ENCODE measurements at places on chromosomes 2 and 18.

GRCh38 chr18:76710646-76711520 is 111.5 kb upstream of the ZNF236 start:
- no peak for DNase-seq

- no peak for DNase-seq
These were observed 96.2 kb upstream of the ARHGAP28 start for GRCh38 chr18:6633310-6633709.

GRCh38 chr2:228701506-228701905 is 520.0 kb upstream of the SPHKAP start:
- no peak for DNase-seq

DNA sequence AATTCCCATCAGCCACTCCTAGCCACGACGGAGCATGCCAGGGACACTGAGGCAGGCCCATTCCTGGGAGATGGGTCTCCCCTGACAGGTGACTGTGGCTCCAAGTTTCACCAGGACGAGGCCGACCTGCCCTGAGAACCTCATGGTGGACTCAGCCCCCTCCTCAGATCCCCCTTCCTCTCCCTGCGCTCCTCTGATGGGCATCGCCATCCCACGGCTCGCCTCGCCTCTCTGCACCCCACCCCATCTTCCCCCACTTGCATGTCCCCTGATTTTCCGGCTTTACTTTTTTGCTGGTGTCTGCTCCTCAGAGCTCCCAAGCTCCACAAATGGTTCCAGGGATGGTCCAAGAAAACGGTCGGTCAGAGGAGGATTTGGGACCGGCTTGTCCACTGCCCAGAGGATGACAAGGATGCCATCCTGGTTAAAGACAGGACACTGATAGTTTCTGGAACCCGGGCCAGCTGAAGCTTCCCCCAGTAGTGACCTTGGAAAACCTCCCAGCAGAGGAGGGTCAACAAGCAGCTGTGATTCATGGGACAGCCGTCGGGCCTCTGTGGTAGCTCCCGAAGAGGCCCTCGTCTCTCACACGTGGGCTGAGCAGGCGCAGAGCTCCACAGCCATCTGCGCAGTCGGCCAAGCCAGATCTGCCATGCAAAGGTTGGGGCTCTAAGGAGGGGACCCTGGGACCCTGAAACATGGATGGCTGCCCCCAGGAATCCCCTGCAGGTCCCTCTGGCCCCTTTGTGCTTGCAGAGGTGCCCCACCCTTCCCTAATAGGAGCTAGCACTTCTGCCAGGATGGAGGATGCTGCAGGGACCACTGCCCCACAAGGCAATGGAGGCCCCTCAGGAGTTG is 87.8 kb upstream of the SLC66A3 start:
- no peak for DNase-seq

DNA sequence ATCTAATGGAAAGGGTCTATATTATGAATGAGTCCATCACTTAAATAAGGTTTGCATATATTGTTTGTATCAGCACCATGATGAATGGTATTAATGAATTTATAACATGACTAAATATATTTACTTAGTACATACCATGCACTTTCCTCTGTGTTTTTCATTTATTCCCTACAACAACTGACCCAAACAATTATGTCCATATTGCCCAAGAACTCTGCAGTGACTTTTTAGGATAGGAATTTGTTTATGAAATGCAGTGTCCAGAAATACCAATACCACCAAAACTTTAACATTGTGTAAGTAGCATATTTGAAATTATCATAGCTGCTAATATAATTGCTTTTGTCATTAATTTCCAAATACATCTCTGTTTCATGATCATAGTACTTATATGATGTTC is 119.7 kb downstream of the WDR7 start:
- no peak for DNase-seq

GRCh38 chr2:100820273-100820522 is 259 bp downstream of the NPAS2 start:
- no peak for DNase-seq

DNA sequence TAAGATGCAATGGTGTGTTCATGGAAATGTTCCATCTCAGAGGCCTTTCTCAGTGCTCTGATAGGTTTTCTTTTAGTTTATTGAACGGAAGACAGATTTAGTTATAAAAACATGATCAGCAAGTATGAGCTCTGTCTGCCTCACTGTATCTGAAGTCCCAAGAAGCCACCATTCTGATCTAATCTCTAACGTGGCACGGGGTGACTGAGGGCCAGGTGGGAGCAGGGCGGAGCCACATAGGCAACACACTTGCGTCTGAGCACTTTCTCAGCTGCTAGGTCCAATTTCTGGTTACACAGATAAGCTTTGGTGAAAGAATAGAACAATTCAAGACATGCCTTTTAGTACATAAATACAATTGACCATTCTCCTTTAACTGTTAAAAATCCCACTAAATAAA is 60.4 kb downstream of the SNTG2 start:
- DNase-seq: no peak

- no peak for DNase-seq
These were observed 288.2 kb downstream of the IKZF2 start for GRCh38 chr2:212863185-212863588.

DNA sequence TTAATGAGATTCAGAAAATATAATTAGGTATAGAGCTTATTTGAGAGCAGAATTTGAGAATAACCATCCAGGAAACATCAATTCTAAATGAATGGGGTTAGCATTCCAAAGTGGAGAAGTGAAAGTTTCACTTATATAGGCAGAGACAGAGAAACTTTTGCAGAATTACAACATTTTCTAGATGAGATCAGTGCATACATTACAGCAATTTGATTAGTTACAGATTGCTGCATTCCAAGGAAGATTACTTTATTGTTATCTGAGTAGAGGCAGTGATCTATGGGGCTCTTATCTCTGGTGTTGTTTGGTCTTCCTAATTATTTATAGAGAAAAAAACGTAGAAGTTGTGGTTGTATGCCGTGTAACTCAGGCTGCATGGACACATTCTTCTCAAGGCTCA is 373.8 kb upstream of the SYT4 start:
- DNase-seq: no peak

DNA sequence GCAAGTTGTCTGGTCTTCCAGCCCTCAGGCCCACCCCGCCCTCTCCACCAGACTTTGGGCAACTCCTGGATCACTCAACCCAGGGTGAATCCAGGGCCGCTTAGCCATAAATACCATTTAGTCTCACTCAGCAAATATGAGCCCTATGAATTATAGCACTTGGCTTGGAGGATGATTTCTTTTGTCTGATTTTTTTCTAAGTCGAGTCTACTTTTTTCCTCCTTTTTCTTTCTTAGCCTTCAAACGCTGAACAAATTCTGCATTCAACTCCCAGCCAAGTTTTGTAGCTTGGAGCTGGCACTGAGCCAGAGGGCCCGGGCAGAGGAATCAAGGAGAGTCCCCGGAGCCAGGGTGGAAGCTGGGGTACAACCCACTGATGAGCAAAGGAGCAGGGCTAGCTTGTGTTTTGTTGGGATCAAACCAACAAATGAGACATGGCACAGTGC is 48.7 kb downstream of the SERTAD2 start:
- no peak for DNase-seq

DNA sequence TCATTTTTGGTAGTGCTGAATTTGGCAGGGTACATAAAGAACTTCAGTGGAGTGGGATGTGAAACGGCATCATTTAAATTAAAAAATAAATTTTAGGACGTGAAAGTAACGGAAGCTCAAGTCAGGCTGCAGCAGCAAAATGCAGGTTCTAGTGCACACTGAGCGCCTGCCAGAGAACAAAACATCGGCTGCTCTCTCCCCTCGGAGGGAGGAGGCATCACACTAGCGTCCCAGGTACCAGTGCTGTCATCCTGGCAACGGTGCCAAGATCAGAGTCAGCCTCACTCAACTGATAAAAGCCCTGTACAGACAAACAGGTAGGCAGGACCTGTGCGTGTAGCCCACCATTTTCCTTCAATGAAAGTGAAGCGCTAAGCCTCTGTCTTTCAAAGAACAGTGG is 261.5 kb downstream of the PTGR3 start:
- DNase-seq: no peak

GRCh38 chr2:196987298-196987648 is 60.8 kb upstream of the PGAP1 start:
- no peak for DNase-seq

DNA sequence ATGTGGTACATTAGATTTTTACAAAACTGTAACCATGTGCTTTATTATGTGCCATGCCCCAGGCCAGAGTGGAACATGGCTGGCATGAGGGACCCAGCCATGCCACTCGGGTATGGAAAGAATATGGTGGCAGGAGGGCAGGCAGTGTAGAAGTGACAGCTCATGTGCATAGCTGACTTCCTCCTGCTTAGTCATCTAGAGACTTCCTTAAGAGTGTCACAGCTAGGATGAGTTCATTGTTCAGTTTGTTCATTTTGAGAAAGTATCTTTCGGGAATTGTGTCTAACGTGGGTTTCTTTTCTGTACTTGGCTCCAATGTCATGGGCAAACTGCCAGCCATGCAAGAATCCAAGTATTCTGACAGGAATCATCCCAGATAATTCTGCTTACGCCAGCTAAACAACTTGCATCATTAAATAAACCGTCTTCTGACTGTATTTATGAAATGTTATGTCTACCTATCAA is 94.3 kb upstream of the ITGB6 start:
- DNase-seq: no peak

DNA sequence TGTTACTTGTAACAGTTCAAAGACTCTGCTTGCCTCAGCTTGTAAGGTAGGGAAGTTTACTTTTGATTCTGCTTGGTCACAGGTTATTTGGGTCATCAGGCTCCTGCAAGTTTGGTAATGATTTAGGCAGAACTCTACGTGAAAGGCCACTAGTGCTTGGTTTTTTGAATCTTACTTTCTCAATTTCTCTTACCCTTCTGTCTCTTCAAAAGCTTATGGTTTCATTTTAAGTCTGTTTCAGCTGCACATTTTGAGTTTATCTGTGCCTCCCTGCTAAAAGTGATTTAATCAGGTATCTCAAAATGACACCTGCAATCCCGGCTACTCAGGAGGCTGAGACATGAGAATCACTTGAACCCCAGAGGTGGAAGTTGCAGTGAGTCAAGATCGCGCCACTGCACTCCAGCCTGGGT is 26.3 kb upstream of the MOCOS start:
- no peak for DNase-seq

GRCh38 chr18:67805261-67805660 is 288.7 kb upstream of the DSEL start:
- no peak for DNase-seq

DNA sequence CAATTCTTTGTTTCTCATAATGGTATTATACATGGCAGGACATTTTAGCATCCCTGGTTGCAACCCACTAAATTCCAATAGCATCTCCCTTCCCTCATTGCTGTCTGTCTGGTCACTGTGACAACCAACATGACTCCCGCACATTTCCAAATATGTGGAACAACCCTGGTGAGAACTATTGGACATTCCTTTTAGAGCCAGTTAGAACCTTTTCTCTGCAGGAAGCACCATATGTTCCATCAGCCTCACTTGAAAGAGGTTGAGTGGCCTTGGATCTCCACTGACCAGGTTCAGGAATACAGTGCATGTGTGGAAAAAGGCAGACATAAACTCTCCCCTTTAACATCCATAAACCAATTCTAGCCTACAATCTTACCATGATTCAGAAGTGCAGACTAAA is 25.9 kb upstream of the GLS start:
- DNase-seq: no peak

GRCh38 chr2:193695367-193695766 is 1500.6 kb upstream of the TMEFF2 start:
- no peak for DNase-seq

DNA sequence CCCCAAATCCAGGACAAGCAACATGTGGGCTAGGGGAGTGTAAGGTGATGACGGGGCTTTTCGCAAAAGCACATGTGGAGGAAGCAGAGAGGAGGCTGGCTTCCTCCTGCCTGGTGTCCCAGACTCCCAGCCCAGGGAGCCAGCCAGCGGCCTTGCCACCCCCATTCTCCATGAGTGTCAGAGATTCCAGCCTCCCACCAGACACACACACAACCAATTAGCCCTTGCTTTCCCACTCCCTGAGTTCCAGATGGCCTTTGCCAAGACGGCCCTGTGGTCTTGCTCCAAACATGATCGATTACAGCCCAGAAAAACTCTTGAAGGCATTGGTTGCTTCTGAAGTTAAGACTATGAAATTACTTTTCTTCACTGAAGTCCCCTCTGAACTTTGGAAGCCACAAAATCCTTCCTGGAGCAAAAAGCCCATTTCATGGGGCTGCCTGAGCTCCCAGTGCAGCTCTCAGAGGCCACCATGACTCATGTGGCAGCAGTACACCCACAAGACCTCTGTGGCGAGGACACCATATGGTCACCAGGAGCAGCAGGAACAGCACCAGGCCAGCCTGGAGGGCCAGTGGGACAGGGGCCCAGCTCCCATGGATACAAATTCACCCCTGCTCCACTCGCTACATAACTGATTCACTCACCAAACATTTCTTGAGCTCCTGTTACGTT is 69.1 kb upstream of the PID1 start:
- DNase-seq: no peak

DNA sequence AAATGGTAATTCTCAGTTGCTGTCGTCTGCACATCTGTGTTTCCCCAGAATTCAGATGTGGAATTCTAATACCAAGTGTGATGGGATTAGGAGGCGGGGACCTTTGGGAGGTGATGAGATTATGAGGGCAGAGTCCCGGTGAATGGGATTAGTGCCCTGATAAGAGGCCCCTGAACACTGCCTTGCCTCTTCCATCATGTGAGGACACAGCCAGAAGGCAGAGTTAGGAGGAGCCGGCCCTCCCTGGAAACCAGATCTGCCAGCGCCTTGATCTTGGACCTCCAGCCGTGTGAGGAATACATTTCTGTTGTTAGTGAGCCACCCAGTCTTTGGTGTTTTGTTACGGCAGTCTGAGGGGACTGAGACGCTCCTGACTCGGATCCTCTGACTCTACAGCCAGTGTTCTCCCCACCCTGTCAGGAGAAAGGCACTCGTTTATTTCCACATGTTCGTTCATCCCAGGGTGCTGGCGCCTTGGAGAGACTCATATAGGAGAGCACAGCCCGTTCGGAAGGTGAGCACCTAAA is 395.0 kb downstream of the ZNF516 start:
- no peak for DNase-seq

DNA sequence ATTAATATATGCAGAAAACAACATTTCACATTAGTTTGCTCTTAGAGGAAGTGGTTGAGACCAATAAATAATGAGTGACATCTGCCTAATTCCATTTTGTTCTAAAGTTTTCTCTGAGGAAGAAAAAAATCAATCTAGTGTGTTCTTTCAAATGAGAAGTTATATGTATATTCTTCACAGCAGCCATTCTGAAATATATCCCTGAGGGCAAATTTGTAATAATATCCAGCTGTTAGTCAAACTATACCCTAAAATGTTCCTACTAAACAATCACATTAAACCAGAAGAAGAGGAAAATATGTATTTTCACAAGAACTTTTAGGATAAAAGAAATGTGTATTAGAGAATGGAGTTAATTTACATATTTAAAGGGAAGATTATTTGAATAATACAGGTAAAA is 375.1 kb upstream of the CDH19 start:
- no peak for DNase-seq

All from stimulated activated CD8-positive, alpha-beta memory T cell treated with anti-CD3 and anti-CD28 coated beads, Interleukin-7, amount 100 ng/mL, for 1 hour (primary cell).